ENCODE measurements at places on chromosomes 6 and 20.

DNA sequence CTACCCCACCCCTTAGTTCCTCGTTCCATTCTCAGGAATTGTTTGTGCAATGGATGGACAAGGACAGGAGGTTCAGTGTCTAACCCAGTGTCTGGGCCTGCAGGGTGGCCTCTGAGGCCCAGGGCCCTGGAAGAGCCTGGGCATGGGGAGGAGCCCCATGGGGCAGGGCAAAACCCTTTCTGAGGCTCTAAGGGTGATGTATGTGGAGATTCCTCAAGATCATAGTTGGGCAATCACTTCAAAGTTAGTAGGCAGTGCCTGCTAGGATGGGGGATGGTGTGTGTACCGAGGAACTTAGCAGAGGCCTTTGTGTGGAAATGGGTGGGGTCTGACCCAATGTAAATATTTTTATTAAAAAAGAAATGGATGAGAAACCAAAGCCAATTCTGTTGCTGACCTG lies 6.7 kb upstream of the C2 start:
- DNase-seq, result no peak

DNA sequence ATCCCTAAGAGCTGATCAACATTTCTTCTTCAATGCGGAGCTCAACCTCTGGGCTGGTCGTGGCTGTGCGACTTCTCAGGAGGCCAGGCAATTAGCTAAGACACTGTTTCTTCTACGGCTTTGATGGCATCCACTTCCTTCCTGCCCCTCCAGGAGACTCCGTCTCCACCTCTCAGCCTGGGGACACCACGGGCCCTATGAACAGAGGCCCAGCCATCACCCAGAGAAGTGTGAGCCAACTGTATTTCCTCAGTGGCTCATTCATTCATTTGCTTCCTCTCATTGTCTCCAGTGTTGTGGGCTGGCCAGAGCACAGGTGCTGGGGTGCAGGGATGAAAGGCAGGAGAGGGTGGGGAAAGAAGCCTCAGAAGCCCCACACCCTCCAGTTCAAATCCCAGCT lies 51.8 kb upstream of the APCDD1L start:
- DNase-seq, result no peak

DNA sequence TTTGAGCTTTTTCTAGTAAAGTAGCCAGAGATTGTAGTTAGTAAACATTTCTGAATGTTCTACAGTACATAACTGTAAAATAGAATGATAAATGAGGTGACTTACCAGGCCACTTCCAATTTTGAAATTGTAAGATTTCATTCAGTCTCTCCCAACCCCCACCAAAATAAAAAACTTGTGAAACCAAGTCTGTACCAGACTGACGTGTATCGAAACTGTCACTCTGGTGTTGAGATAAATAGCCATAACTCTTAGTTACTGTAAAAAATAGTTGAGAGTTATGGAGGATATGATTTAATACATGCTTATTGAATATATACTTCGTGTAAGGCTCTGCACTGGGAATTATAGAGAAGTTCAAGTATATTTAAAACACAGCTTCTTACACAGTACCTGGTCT lies 455.7 kb downstream of the PLCB1 start:
- no peak for DNase-seq

DNA sequence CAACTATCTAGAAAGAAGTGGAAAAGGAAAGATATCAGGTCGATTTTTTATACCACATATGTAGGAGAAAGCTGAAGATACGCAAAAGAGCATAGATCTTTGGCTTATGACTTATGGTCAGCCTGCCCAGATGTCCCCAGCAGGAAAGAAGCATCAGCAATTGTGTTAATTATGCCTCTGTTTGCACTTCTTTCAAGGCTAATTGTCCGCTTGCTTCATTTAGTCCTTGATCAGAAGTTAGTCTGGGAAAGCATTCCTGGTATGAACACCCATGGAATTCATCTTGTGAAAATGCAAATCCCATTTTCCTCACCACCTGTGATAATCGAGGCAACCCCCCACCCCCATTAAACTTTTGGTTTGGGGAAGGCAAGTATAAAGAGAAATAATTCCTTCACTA lies 62.8 kb downstream of the ATP9A start:
- DNase-seq, result no peak

- no peak for DNase-seq
These were observed 52.7 kb downstream of the TOP1 start for GRCh38 chr20:41081276-41081814.

DNA sequence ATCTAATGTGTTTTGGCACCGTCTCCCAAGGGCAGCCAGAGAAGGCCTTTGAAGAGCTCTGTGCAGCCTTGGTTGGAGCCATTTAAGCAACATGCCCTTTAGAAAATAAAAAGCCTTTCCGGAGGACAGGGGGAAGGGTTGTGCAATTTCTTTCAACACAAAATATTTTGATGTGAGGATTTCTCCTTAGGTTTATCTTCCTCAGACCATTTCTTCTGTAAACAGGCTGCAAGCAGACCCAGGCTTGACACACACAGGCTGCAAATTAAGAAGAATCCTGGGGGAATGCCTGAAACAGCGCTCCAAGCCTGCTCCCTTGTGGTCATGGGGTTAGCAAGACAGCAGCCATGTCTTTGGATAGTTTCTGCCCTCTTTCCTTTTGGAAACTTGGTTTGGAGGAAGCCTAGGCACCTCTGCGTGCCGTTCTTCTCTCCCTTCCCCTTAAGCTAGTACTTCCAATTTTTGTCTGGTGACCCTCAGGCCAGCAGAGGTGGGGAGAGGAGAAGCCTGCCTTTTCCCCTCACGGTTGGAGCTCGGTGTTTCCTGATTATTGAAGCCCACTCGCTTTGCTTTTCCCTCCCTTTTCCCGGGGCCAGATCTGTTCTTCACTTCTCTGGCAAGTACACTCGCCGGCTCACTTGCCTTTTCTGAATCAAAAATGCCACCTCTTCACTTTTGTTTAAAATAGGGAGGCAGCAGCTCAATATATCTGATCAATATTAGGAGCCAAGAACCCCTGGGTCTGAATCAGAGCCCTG lies 39.6 kb upstream of the NOX3 start:
- no peak for DNase-seq

DNA sequence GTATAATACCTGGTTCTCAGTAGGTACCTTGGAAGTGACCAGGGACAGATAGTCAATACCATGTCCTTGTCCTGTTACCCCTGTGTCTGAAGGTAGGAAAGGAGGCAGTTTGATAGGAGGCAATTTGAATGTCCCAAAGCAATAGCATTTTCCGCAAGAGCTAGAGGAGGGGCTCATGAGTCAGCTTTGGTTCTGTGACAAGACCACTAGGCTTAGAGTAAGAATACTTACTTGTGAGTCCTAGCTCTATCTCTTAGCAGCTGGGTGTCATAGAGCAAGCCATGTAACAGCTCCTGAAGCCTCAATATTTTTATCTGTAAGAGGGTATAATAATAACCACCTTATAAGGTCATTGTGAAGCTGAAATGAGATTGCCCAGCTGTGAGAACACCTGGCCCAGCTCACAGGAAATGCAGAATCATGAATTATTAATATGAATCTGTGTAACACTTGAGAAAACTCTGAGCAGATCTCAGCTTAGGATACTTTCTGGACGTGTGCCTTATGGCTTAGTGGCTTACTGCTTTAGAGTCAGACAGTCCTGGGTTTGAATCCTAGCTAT lies 58.6 kb downstream of the DAAM2 start:
- no peak for DNase-seq

DNA sequence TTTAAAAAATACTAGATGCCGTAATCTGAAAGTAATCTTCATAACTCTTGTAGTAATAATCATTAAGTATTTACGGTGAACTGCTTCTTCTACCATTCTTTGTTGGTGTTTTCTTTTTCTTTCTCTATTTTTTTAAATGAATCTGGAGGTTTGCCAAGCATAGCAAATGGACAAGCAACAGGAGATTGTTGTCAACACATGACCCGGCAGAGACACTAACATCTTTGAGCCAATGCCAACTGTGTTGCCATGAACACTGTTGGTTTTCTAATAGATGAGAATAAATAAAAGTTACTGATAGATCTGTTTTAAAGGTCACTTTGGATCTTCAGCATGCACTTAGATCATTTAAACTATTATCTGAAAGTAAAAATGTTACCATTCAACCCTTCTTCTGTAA lies 523.6 kb upstream of the EYS start:
- no peak for DNase-seq

DNA sequence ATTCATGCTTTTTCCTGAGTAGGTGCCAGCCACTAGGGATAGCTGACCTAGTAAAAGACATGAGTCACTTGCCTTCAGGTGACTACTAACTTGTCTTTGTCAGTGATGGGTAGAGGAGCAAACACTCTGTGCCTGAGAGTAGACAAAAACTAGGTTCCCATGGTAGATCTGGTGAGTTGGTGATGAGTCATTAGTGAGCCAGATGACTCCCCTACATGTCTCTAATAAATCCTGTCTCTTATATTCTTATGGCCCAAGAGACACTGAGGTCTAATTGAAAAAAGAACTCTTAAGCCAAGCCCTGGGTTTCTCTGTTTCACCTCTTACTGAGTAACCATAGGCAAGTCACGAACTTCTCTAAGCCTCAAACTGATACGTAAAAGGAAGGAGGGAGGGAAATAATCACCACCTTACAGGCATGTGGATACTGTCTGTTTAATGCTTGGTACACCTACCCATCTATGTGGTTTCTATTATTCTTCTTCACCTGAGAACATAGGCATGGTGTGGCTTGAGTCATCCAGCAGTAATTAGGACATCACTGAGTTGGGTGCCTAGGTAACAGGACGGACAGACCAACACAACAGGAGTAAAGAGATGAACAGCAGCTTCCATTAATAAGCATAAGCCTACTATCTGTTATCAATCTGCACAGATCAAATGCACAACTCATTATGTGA lies 20.3 kb downstream of the TTPAL start:
- peak; percentile 93 for DNase-seq

- no peak for DNase-seq
These were observed 158.3 kb downstream of the BMP2 start for GRCh38 chr20:6925744-6926278.

GRCh38 chr20:11907621-11908020 lies 10.1 kb upstream of the BTBD3 start:
- no peak for DNase-seq

DNA sequence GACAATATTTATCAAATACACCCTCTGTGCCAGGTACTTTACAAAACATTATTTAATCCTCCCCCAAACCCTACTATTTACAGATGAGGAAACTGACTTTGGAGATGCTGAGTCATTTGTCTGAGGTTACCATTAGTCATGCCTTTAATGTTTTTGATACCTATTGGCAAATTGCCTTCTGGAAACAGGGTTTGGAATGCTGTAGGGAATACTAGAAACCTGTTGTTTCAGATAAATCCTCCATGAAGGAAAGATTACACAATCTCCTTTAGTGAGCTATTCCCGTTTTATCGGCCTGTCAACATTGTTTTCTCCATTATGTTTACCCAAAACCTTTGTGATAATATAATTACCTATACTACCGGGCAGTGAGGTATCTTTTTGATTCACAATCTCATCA lies 93.6 kb upstream of the ADGRF1 start:
- peak; percentile 85 for DNase-seq

GRCh38 chr6:158158123-158158522 lies 9.9 kb downstream of the SERAC1 start:
- DNase-seq, result no peak

GRCh38 chr20:62839816-62840215 lies 21.8 kb downstream of the TCFL5 start:
- DNase-seq, result no peak

GRCh38 chr20:40489886-40490285 lies 199.2 kb downstream of the MAFB start:
- no peak for DNase-seq

GRCh38 chr6:10347561-10348327 lies 67.1 kb downstream of the TFAP2A start:
- DNase-seq, result no peak

GRCh38 chr20:61125546-61126180 lies 126.4 kb upstream of the CDH4 start:
- no peak for DNase-seq

DNA sequence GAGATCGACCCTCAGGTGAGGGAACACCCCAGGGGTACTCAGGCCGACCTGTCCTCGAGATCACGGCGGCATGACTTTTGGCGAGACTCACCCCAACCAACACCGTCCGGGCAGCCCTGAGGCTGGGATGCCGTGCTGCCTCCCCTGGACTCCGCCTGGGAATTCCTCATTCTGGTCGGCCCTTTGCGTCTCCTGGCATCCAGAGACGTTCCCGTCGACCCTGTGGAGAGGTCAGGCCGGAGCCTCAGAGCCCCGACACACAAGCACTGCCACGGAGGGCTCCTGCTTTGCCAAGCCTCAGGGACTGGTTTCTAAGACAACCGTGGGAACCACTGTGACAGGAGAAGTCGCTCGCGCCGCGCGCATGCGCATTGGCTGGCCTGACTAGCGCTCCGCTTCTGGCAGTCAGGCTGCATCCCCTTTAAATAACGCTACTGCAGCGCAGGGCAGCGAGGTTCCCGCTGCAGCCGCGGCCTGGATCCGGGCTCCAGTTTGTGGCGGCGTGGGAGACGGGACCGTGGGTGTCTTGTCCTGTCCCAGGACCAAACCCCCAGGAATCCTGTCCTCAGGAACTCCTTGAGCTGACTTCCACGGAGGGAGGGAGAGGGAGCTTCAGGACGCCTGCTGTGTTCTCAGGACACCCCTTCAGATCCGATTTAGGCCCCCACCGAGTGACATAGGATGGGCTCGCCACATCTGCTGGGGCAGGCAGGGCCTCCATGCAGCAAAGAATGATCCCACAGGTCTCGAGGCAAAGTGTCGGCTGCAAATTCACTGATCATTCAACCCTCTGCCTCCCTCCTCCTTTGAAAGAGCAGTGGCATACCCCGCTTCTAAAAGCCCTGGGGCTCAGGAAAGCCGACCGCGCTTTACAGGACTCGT lies 163.2 kb upstream of the ZNF337 start:
- DNase-seq, result no peak

DNA sequence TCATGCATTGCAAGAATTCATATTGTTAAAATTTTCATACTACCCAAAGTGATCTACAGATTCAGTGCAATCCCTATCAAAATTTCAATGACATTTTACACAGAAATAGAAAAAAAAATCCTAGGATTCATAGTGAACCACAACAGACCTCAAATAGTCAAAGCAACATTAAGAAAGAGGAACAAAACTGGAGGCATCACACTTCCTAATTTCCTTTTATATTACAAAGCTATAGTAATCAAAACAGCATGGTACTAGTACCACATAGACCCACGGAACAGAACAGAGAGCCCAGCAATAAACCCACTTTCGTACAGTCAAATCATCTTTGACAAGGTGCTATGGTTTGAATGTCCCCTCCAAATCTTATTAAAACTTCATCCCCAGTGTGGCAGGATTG lies 39.7 kb downstream of the NTSR1 start:
- no peak for DNase-seq

DNA sequence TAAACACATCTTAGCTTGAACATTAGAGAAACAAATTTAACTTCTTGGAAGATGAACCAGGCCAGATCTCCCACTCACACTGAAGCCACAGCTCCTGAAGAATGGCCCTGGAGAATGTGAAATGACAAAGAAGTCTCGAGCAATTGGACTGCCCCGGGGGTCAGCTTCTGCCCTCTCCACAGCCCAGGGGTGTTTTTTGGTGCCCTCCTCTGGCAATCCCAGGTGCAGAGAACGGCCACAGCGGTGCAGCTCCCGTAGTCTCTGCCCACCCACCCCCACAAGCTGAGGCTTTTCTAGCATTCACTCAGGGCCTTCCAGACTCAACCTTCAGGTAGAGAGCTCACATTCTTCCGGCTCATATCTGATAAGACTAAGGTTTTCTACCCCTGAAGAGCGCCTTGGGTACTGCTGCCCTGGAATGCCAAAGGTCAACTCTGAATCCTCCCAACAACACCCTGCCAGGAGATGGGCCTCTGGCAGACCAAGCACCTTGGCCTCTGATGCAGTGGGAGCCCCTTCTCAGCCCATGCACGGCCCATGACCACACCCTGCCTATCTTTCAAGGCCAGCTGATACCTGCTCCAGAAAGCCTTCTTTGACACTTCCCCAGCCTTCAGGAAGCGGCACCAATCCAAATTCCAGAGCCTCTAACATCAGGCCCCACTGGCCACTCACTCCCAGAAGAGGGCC lies 208.3 kb downstream of the SYNDIG1 start:
- no peak for DNase-seq

All from non-pigmented ciliary epithelial cell (primary cell).